ENCODE measurements at places on chromosomes 2 and 18.

- DNase-seq: peak; percentile 8
These were observed 6.3 kb downstream of the SNORC start for GRCh38 chr2:232876161-232876977.

GRCh38 chr2:71082402-71083252 is 14.2 kb downstream of the NAGK start:
- peak; percentile 35 for DNase-seq

DNA sequence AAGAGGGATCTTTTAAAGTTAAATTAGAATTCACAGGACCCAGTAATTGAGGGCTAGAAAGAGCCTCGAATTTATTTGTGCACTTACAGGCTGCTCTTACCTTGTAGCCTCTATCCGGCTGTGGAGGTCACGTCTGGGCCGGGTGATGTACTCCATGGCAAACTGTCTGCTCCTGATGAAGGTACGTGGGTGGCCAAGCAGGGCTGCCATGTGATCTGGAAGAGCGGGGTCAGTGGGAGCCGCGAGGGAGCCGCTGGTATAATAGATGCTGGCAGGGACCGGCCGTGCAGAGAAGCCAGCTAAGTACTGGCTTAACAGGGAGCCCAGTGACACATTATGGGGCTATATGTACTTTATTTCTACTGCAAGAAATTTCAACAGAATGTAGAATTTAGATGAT is 59.2 kb downstream of the ADI1 start:
- no peak for DNase-seq

- no peak for DNase-seq
These were observed 765 bp upstream of the ID2 start for GRCh38 chr2:8680822-8681760.

DNA sequence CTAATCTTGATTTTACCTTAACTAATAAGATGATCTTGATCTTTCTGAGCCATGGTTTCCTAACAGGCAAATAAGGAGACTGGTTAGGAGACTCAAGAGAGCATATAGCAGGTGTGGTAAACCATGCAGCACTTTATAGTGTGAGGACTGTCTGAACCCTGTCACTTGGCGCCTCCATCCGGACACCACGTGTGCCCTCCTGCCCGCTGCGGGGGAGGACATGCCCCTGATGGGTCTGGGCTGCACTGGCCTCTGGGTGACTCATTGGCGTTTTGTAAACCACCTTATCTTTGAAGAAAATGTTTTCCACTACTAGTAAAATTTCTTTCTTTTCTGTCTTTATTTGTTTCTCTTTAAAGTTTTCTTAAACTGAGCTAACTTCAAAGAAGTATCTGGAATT is 131.1 kb downstream of the FMNL2 start:
- no peak for DNase-seq

- no peak for DNase-seq
These were observed 819.4 kb downstream of the LRP1B start for GRCh38 chr2:141311430-141311829.

GRCh38 chr2:37457401-37457901 is 113.0 kb downstream of the QPCT start:
- DNase-seq: no peak

GRCh38 chr2:157894694-157895435 is 18.7 kb upstream of the ACVR1 start:
- DNase-seq: no peak

All from activated T-helper 1 cell treated with anti-CD3 and anti-CD28 coated beads, Interleukin-2, amount 50 U/mL, for 16 hours (primary cell).